ENCODE measurements at places on chromosomes 16 and 17. TPM values are rescaled to one million over a fixed set of nuclear protein-coding genes. Genes with fewer than 3 reads are reported as not detected.

- no peak overlapping the region for H3K4me3 ChIP-seq
- no peaks in the 10 kb centered on the region for H3K27me3 ChIP-seq
- H3K27ac ChIP-seq = no peak overlapping the region
- H3K36me3 ChIP-seq = peaks cover 2% of the 10 kb centered on the region
- peaks cover 8% of the 10 kb centered on the region for H3K4me1 ChIP-seq
- DNase-seq = no peak
Measured at GRCh38 chr17:16313139-16314090, 39.9 kb downstream of the CENPV start.

The IGF2BP1 gene
- 10.9 TPM for total RNA-seq

The HIGD1B gene
- total RNA-seq = 1.8 TPM

The CEP295NL gene
- total RNA-seq = 0.38 TPM

The IRX6 gene
- total RNA-seq = 2.8 TPM

GRCh38 chr17:69608808-69609472 lies 194.4 kb downstream of the MAP2K6 start:
- peaks cover 19% of the 10 kb centered on the region for H3K4me1 ChIP-seq
- no peaks in the 10 kb centered on the region for H3K36me3 ChIP-seq
- no peak for DNase-seq
- H3K27me3 ChIP-seq = no peaks in the 10 kb centered on the region

The SLFN13 gene
- 14.2 TPM for total RNA-seq

GRCh38 chr16:4233431-4233830 lies 8.4 kb downstream of the SRL start:
- H3K36me3 ChIP-seq = no peaks in the 10 kb centered on the region
- DNase-seq = no peak
- no peak overlapping the region for H3K27ac ChIP-seq
- no peak overlapping the region for H3K4me3 ChIP-seq

The LLGL2 gene
- total RNA-seq = 5.3 TPM

The PRAC1 gene
- not detected for total RNA-seq

DNA sequence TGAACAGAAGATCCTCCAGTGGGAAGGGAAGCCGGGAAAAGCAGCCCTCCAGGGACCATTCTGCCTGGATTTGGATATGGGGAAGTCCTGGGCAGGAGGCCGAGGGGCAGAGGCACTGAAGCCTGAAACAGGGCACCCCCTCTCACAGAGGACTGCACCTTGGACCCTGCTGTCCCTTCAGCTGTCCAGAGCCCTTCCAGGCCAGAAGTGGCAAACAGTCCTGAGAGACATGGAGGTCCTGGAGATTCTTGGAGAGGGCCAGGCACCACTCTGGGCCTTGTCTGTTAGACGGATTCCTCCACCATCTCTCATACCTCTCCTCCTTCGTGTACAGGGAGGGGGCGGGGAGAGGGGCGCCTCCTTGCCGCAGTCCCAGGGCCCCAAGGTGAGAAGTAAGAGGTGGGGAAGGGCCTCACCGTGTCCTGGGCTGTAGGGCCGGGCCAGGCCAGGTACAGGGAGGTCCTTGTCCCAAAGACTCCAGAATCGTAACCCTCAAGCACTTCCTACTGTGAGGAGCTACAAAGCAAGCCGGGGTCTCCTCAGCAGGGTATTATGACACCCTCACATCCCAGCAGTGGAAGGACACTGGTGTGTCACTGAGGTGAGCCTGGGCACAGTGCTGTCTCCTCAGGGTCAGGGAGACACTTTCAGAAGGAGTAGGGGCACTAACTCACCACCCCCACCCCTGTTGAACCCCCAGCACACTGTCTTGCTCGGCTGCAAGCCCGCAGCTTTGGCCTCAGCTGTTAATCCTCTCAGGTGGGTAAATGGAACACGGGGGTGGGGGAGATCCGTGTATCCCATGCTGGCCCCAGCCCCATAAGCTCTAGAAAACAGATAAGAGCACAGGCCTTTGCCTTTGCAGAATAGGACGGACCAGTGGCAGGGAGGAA lies 16.6 kb upstream of the TBX2 start:
- no peaks in the 10 kb centered on the region for H3K4me1 ChIP-seq
- no peaks in the 10 kb centered on the region for H3K36me3 ChIP-seq
- no peak overlapping the region for H3K27ac ChIP-seq
- H3K27me3 ChIP-seq = no peaks in the 10 kb centered on the region

DNA sequence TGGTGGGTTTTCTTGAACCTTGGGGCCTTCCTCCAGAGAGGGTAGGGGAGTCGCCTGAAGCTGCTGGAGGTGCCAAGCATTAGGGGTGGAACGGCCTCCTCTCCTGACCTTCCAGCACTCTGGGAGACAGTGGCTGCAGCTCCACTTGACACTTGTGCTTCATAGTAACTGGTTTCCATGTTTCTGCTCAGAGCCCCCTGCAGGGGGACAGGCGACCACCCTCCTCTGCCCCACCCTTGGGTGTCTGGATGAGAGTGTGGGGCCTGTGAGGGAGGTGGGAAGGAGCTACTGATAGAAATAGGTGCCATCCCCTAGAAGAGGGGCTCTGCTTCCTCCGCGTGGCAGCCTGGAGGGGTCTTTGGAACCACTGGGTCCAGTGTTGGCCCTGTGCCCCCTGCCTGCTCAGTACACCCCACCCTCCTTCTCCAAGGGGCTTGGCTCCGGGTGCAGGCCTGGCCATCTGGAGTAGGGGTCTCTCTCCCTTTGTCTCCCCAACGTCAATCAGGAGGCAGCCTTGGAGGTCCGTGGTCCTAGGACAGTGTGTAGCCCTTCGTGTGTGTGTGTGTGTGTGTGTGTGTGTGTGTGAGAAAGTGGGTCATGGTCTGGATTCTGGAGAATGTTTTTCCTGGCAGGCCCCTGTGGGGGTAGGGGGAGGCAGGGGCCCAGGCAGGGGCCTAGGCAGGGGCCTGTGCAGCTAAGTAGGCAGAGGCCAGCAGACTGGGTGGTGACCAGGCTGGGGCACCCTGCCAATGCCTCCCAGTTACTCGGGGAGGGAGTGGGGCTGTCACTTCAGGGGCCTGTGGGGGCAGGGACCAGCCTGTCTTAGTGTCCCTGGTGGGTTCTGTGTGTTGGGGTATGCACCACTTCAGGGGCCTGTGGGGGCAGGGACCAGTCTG lies 4.9 kb downstream of the LASP1 start:
- H3K27me3 ChIP-seq = no peaks in the 10 kb centered on the region
- peak overlapping the region; percentile 90 for H3K27ac ChIP-seq
- H3K4me1 ChIP-seq = peaks cover 85% of the 10 kb centered on the region
- H3K36me3 ChIP-seq = peaks cover 12% of the 10 kb centered on the region

The DLX3 gene
- 0.09 TPM for total RNA-seq

- H3K36me3 ChIP-seq = no peaks in the 10 kb centered on the region
- H3K27me3 ChIP-seq = peaks cover 19% of the 10 kb centered on the region
- H3K4me1 ChIP-seq = peaks cover 41% of the 10 kb centered on the region
- H3K4me3 ChIP-seq = peak overlapping the region; percentile 12
- peak overlapping the region; percentile 24 for H3K27ac ChIP-seq
- DNase-seq = no peak
Measured at GRCh38 chr17:57861790-57862693, 12.2 kb upstream of the MRPS23 start.

GRCh38 chr16:54346041-54346440 lies 59.5 kb upstream of the IRX3 start:
- DNase-seq = no peak
- no peaks in the 10 kb centered on the region for H3K4me1 ChIP-seq
- H3K36me3 ChIP-seq = no peaks in the 10 kb centered on the region

GRCh38 chr17:76076146-76076764 lies 1.7 kb downstream of the GALR2 start:
- no peak overlapping the region for H3K27ac ChIP-seq
- H3K27me3 ChIP-seq = peaks cover 55% of the 10 kb centered on the region
- H3K4me3 ChIP-seq = no peak overlapping the region

DNA sequence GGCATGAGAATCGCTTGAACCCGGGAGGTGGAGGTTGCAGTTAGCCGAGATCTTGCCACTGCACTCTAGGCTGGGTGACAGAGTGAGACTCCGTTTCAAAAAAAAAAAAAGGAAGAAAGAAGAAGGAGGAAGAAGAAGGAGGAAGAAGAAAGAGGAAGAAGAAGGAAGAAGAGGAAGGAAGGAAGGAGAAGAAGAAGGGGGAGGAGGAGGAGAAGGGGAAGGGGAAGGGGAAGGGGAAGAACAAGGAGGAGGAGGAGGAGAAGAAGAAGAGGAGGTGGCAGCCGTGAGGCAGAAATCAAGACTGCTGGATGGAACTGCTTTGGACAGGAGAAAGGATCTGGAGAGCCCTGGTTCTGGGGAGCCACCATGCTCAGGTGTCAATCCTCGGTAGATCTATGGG lies 29.7 kb upstream of the PEMT start:
- DNase-seq = no peak
- no peaks in the 10 kb centered on the region for H3K4me1 ChIP-seq
- peaks cover 3% of the 10 kb centered on the region for H3K27me3 ChIP-seq
- no peak overlapping the region for H3K27ac ChIP-seq
- no peaks in the 10 kb centered on the region for H3K36me3 ChIP-seq

GRCh38 chr17:77846531-77847085 lies 111.9 kb upstream of the TNRC6C start:
- H3K27ac ChIP-seq = peak overlapping the region; percentile 93
- no peaks in the 10 kb centered on the region for H3K36me3 ChIP-seq
- no peak for DNase-seq
- H3K27me3 ChIP-seq = no peaks in the 10 kb centered on the region
- peaks cover 75% of the 10 kb centered on the region for H3K4me1 ChIP-seq
- H3K4me3 ChIP-seq = peak overlapping the region; percentile 29

- no peak for DNase-seq
- no peaks in the 10 kb centered on the region for H3K27me3 ChIP-seq
- no peaks in the 10 kb centered on the region for H3K4me1 ChIP-seq
- H3K36me3 ChIP-seq = no peaks in the 10 kb centered on the region
- H3K27ac ChIP-seq = no peak overlapping the region
Measured at GRCh38 chr16:83392743-83393142, 415.0 kb upstream of the HSBP1 start.
